Small intestine (tissue), 16 donors: ENCODE measurements at places on chromosomes 3 and 15. TPM values are rescaled to one million over a fixed set of nuclear protein-coding genes. Genes with fewer than 3 reads are reported as not detected.

FETUB gene
- polyA plus RNA-seq, result not detected

MYO5C gene
- polyA plus RNA-seq, result 10.4 TPM

TF gene
- 8.3 TPM for polyA plus RNA-seq

- peak; percentile 25 for DNase-seq
Observed at GRCh38 chr15:62068810-62069167, 2.0 kb downstream of the C2CD4A start.

DNA sequence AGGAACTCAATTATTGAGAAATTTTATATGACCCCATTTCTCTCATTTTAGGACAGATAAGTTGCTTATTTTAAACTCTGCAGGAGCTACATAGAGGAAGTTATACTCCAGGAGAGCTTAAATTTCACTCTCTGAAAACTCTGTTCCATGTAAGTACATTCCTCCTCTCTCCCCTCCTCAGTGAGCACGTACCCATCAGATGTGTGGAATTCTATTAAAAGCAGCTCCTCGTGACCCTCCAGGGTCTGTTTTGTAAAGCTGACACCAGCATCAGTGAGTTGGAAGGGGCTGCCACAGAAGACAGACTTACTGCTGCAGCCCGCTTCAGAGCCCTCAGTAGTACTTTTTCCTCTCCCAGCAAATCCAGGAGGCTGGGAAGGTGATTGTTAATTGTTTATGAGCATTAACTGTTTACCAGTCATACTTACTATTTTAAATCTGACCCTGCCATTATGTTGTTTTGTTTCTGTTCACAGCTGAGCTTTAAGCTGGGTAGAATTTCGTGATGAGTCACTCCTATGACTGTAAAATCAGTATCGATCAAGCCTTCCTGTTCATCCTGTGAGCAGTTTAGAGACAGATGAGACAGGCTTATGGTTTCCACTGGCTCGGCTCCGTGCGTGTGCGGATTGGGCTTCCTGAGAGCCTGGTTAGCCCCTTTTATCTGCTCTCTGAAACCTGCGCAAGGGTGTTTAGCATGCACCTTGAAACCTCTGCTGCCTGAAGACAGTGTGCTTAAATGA is 20.4 kb downstream of the IGF1R start:
- DNase-seq, result no peak

GRCh38 chr15:63046917-63047760 is 4.6 kb downstream of the TPM1 start:
- no peak for DNase-seq

DNA sequence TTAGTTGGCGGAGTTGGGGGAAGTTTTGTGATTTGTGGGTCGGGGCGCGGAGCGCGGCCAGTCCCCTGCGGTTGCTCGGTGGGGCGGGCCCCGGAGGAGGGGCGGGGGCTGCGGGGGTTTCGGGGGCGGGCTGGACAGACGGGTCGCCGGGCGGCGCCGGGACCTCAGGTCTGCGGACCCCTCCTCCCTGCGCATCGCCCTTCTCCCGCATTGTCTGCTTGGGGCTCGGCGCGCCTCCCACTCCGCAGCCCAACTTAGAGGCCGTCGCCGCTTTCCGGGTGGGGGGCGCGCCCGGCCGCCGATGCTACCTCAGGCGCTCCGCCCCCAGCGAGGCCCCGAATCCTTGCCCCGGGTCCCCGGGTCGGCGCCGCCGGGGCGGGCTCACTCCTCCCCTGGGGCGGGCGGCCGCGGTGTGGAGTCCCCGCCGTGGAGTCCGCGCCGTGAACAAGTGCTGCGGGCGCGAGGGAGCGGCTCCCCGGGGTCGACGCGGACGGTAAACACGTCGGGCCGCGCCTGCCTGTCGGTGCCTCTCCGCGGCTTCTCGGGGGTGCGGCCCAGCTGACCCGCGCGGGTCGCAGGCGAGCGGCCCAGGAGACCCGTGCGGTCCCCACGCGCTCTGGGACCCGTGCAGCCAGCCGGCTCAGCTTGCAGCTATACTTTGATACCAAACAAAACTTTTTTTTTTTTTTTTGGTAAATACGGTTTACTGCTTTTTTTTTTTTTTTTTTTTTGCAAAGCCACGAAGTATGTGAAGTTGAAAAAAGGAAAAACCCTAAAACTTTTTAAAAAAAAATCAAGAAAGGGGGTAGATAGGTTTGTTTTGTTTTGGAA is 624 bp downstream of the AKAP13 start:
- peak; percentile 56 for DNase-seq

GRCh38 chr3:13544293-13544831 is 4.6 kb upstream of the FBLN2 start:
- no peak for DNase-seq

DNA sequence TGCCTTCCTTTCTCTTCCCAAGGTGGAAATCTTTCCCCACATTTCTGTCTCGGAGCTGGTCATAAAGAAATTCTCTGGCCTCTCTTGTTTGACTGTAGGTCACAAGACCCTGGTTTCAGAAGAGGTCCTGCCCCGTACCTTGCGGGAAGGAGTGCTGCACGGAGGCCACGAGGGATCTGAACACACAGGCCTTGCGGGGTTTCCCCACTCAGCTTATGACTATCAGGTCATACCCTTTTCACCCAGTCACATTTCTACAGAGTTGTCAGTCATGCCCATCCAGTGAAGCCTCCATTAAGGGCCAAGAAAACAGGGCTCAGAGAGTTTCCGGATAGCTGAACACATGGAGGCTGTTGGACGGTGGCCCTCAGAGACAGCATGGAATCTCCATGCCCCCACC is 54.7 kb upstream of the ATP13A3 start:
- no peak for DNase-seq

DNA sequence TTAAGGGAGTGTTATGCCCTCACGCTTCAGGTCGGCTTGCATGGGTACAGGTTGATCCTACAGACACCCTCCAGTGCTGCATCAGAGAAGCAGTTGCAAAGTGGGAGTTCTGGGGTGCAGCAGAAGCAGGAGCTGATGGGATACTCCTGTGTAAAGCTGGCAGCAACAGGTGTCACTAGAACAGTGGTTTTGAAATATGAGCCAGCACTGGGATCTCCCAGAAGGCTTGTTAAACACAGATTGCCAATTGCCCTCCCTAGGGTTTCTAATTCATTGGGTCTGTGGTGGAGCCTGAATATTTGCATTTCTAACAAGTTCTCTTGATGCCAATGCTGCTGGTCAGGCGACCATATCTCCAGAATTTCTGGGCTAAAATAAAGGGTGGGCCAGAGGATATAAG is 350.4 kb downstream of the CLSTN2 start:
- DNase-seq, result no peak

GRCh38 chr15:72970933-72971760 is 81.1 kb upstream of the NEO1 start:
- DNase-seq, result no peak

DNA sequence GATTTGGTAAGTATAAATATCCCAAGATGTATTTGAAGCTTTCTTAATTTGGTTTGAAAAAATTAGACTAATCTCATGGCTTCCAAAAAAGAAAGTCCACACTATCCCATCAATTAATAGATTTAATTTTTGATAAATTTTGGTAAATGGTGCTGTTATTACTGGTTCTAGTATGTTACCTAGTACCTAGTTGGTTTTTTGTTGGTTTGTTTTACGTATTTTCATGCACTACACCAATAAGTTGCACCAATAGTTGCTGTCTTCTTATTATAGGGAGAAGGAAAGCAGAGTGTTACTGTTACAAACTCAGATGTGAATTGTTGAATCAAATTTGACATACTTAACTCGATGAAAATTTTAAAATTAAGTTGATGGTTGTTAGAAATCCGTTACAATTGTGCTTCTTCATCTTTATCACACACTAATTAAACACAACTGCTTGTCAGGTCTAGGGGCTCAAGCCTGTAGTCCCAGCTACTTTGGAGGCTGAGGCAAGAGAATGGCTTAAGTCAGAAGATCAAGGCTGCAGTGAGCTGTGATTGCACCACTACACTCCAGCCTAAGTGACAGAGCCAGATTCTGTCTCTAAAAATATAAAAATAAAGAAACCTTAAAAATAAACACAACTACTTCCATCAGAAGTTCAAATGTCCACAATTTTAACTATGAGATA is 23.1 kb upstream of the MBNL1 start:
- no peak for DNase-seq

DNA sequence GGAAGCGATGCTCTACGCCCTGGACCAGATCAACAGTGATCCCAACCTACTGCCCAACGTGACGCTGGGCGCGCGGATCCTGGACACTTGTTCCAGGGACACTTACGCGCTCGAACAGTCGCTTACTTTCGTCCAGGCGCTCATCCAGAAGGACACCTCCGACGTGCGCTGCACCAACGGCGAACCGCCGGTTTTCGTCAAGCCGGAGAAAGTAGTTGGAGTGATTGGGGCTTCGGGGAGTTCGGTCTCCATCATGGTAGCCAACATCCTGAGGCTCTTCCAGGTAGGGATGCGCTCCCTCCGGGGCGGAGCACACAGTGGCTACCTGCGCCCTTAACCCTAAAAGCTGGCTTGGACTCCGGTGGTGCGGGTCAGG is 698 bp downstream of the GRM7 start:
- no peak for DNase-seq

- no peak for DNase-seq
Observed at GRCh38 chr15:85306946-85307686, 73.3 kb upstream of the AKAP13 start.

GRCh38 chr3:111609700-111610099 is 14.6 kb upstream of the ZBED2 start:
- no peak for DNase-seq

DNA sequence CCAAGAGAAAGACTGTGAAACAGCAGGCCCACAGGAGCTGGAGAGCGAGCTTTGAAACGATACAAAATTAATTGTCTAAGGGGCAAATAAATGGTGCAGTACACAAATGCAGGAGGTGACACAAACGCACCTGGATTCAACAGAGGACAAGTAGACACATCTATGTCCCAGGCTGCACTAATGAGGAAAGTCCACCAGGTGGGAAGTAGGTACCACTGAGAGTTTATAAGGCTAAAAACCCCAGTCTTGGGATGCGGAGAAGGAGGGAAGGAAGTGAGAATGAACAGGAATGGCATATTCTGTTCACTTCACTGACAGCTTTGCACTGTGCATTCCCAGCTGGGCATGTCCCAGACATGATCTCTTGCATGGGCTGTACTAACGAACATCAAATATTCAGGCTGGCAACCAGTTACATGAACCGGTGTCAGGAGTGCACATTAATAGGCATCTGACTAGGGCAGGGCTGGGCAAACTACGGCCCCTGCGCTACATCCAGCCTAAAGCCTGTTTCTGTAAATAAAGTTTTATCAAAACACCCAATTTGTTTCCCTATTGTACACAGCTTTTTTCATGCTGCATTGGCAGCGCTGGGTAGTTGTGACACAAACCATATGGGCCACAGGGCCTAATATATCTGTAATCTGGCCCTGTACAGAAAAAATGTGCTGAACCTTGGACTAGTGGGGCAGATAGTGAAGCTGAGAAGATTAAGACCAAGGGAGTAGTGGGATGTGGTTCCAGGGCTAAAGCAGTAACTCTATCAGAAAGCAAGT is 107.0 kb downstream of the IGF2BP2 start:
- peak; percentile 36 for DNase-seq

- no peak for DNase-seq
Observed at GRCh38 chr15:77630056-77630455, 2.7 kb downstream of the LINGO1 start.

DNA sequence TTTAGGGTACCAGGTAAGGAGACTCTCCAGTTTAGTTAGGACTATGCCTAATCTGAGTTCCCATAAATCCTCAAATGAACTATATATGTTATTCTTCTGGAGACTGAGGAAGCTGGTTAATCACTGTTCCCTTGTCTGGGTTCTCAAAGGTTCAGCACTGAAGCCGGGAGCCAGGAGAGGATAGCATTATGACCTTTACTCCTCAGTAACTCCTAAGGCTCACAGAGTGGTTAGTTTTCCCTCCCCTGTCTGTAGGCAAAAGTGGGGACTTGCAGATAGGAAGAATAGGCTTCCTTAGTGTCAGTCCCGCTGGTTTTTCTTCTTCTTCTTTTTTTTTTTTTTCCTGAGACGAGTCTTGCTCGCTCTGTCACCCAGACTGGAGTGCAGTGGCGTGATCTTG is 50.4 kb downstream of the CRTC3 start:
- DNase-seq, result peak; percentile 68

- no peak for DNase-seq
Observed at GRCh38 chr15:62866366-62866765, 176.2 kb upstream of the TPM1 start.

DNA sequence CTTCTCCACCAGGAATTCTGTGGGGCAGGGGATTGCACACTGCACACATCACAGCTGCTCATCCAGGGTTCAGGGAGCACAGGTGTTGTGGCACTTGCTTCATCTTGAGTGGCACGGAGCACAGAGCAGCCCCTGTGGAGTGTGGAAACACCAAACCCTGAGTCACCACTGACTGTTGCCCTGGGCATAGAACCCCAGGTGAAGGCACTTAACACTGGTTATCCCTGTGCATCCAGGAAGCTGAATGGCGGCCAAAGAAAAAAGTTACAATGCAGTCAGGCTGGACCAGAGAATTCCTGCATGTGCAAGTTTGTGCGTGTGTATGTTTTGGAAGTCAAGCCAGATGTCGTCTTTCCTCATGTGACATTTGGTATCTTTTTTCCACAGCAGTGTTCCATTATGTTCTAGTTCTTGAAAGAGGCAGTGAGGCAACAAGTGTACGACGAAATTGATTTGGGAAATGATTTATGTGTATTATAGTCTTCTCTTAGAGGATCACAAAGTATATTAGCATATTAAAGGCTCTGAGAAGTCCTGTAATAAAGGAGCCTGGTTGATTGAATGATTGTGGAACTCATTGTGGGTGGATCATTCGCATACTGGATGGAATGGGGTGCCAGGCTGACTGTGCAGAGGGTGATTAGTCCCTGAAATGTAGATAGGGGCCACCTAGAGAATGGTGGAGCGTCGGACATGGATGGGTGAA is 292.3 kb downstream of the TLE3 start:
- no peak for DNase-seq

DNA sequence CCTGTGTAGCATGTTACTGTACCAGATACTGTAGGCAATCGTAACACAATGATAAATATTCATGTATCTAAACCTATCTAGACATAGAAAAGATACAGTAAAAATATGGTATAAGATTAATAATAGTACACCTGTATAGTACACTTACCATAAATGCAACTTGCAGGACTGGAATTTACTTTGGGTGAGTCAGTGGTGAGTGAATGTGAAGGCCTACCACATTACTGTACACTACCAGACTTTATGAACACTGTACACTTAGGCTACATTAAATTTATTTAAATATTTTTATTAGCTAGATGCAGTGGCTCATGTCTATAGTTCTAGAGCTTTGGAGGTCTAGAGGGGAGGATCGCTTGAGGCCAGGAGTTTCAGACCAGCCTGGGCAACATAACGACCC is 186.6 kb upstream of the ROPN1 start:
- DNase-seq, result no peak

DNA sequence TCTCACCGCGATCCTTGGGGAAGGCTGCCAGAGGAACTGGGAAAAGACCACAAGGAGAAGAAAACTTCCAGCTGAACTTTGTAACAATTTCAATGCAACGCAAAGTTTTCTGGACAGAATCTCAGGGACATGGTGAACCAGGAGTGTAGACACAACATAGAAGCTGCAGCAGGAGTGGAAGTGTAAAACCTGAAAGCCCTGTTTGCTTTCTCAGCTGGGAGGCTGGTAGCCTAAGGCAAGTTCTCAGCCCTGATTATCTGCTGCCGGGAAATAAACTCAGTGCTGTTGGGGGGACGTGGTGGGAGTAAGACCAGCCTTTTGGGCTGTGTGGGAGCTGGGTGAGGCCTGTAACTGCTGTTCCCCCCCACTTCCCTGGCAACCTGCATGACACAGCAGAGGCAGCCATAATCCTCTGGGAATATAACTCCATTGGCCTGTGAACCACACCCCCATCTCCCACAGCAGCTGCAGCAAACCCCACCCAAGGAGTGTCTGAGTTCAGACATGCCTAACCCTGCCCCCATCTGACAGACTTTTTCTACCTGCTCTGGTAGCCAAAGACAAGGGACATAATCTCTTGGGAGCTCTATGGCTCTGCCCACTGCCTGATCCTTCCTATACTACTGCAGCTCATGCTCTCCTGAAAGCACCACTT is 106.7 kb downstream of the ZNF621 start:
- peak; percentile 9 for DNase-seq
